Kidney (tissue), 22 donors: ENCODE measurements at places on chromosomes 16 and 17. TPM values are rescaled to one million over a fixed set of nuclear protein-coding genes. Genes with fewer than 3 reads are reported as not detected.

GRCh38 chr17:43987131-43988021, 17.0 kb upstream of the NAGS start:
- DNase-seq, result no peak

DNA sequence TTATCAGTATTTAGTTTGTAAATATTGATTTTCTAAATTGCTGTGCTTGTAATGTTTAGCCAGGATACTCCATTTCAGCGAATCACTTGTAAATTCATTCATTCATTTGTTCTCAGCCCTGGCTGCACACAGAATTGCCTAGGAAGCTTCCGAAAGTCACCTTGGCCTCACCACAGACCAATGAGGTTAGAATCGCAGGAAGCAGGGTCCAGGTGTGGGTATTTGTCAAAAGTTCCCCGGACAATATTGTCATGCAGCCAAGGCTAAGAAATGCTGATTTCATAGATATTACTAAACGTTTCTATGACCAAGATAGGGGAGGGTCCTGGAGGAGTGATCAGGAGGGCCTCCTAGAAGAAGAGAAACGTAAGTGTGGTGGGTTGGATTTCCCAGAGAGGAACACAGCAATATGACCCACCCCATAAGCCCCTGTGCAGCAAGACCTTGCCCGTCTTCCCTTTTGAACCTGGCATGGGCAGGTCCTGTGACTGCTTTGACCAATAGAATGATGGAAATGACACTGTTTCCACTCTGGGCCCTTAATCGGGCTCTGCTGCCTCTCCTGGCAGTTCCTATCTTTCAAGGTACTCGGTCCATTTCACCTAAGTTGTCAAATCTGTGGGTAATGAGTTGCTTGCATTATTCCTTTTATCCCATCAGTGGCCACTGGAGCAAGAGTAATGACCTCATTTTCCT, 238.7 kb downstream of the FOXL1 start:
- DNase-seq, result no peak

DNA sequence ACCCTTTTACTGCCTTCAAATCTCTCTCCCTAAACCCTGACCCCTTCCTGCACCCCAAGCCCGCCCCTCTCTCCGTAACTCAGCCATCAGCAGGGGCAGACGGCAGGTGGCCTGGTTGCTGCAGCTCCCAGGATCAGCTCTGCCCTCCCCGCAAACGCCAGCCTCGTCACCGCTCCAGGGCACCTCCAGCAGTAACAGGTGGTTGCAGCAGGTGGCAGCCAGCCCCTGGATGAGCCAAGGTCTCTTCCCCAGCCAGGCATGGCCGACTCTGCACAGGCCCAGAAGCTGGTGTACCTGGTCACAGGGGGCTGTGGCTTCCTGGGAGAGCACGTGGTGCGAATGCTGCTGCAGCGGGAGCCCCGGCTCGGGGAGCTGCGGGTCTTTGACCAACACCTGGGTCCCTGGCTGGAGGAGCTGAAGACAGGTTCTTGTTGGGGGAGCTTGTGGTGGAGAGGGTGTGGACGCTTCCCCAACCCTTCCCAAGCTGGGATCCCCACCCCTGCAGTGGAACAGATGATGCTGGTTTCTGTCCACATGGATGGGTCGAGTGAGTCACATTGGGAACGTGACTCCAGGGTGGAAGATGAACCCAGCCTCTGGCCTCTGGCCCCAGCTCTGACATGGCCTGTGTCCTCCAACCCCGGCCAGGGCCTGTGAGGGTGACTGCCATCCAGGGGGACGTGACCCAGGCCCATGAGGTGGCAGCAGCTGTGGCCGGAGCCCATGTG, 558 bp downstream of the HSD3B7 start:
- DNase-seq, result peak; percentile 82

- no peak for DNase-seq
Measured at GRCh38 chr17:2042933-2043332, 1.1 kb downstream of the OVCA2 start.

- no peak for DNase-seq
Measured at GRCh38 chr17:67074781-67075180, 30.4 kb downstream of the CACNG1 start.

GRCh38 chr17:70011750-70012149, 63.3 kb upstream of the KCNJ16 start:
- no peak for DNase-seq

- no peak for DNase-seq
Measured at GRCh38 chr16:52463904-52464303, 83.0 kb downstream of the TOX3 start.

GRCh38 chr16:73095142-73095820, 47.4 kb upstream of the ZFHX3 start:
- peak; percentile 29 for DNase-seq

DNA sequence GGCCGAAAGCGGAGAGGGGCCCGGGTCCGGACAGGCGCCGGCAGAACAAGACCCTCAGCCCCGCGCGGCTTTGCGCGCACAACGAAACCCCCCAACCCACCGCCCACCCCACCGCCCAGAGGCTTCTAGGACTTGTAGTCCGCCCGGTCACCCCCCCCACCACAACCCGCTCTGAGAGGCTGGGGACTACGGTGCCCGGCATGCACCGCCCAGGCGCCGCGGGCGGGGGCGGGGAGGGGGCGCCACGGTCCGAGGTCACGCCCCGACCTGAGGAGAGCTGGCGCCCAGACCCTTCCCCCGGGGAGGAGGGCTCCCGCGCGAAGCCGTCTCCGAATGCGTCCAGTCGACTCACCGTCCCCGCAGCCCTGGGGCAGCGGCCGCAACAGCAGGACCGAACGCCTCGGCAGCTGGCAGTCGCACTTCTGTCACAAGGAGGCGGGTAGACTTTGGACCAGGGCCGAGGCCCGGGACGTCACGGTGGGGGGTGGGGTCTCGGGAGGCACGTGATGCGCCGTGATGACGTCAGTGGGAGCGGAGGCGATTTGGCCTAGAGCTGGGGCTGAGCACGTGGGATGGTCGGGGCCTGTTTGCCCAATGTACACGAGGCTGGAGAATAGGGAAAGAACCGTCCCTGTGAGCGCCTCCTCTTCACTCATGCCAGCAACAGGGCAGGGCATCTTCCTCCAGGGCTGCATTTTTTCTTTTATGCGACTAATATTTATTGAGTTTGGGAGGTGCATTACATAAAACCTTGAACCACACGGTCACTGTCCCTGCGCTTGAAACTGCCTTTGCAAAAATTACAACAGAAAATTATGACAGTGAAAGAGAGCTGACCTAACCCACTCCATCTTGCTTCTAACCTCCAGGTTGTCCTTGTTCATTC, at the start of gene CDIP1:
Gene CDIP1 (minus strand): TSS at position 424 of the 886 bp plus-strand sequence. CDS start 24,643 bp downstream, outside the sequence.
- peak; percentile 97 for DNase-seq

DNA sequence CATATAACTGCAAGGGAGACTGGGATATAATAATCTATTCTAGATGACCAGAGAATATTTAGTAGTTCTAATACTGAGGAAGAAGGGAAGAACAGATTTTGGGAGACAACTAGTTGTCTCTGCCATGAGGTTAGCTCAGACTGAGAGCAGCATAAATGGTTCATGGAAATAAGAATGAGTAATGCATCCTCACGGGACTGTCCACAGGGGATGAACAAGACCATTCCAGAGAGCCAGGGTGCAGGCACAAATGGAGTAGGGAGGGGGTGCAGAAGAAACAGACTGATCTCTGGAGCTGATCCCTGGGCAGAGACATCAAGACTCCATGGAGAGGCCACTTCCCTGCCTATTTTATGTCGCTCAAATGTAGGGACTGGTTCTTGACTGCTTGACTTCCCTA, 30.4 kb downstream of the NLRC5 start:
- DNase-seq, result no peak

DNA sequence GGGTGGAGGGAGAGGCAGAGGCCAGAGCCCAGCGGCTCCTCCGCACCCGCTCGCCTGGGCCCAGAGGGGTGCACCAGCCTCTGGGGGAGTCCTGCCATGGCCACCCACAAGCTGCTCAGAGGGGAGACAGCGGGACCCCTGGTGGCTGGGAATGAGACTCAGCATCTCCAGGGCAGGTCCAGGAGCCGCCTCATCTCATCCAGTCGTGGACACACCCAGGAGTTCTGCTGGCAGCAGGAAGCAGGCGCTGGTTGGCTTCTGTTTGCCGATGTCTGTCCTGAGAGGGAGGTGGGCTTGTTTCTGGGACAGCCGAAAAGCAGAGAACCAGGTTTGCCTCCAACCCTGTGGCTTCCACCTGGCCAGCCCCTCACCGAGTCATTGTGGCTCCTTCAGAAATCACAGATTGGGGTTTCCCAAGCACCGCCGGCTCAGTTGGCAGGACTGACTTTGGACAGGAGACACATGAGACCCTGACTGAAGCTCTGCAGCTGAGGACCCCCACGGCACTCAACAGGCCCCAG, 49.6 kb upstream of the ENPP7 start:
- DNase-seq, result peak; percentile 69

- peak; percentile 54 for DNase-seq
Measured at GRCh38 chr17:5837055-5837491, 233.1 kb upstream of the WSCD1 start.

DNA sequence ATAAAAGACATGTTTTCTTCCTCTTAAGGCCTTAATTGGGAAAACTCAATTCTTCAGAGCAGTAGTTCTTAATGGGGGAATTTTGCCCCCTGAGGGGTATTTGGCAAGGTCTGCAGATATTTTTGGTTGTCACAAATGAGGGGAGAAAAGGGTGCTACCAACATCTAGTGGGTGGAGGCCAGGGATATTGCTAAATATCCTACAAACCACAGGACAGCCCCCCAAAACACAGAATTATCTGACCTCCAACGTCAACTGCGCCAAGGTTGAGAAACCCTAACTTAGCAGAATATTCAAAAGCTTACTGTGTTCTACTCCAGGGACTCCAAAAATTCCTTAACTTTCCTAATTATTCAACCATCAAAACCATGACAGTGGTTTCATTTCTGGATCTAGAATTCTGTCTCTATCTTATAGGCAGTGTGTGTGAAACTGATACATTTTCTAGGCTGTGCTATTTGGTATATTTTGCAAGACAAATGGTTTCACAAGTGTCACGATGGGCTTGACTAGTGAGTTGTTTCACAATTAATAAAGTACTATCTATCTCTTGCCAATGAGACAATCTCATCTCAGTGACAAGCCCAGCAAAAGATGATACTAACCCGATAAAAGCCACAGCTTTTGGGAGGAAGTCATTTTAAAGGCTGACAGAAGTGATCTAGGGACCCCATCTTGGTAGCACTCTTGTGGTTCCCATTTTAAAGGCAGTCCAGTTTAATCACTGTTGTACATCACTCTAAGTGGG, 14.7 kb downstream of the TXNDC11 start:
- no peak for DNase-seq

- no peak for DNase-seq
Measured at GRCh38 chr17:49846938-49847712, 744 bp downstream of the TAC4 start.

GRCh38 chr16:54194334-54194743, 92.2 kb downstream of the IRX3 start:
- DNase-seq, result no peak

GRCh38 chr17:64219571-64219970, 43.5 kb downstream of the TEX2 start:
- DNase-seq, result no peak

- no peak for DNase-seq
Measured at GRCh38 chr17:12634789-12635414, 30.8 kb upstream of the MYOCD start.

DNA sequence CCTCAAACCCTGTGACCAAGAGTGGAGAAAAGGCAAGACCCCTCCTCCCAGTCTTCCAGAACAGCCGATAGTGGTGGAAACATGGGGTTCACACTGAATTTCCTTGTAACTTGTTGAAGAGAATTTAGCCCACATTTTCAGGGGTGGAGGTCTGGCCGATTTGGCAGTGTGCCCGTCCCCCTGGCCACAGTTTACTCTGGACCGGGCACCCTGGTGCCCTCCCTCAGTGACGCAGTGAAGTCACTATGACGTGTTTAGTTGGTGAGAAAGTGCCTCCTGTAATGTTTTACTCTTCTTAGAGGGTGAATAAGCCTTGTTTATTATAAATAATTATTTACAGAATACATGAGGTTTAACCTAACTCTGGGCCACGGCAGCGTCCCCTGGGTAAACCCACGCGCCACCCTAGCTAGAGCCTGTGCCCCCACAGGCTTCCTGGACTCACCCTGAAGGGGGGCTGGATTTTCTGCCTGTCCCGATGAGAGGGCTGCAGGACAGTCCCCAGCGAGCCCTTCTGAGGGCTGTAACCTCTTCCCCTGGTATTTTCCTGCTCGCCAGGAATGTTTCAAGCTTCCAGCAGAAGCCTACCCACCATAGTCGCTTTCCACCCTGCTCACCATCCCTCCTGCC, 316.9 kb downstream of the SEC14L1 start:
- DNase-seq, result no peak

Gene KRT20
- total RNA-seq, result not detected

Gene UBB
- 1,214 TPM for total RNA-seq

Gene CPHXL2
- total RNA-seq, result not detected

Gene TIGD7
- 7.5 TPM for total RNA-seq

Gene CALB2
- total RNA-seq, result 1.4 TPM

Gene SMIM5
- 8.0 TPM for total RNA-seq

Gene MFAP4
- total RNA-seq, result 51.1 TPM

Gene KRTAP4-5
- total RNA-seq, result not detected

Gene PRSS27
- 2.1 TPM for total RNA-seq

Gene OR1A1
- not detected for total RNA-seq

Gene KRTAP4-1
- total RNA-seq, result not detected

Gene CLEC10A
- total RNA-seq, result 16.1 TPM

Gene SLC5A11
- total RNA-seq, result 1.2 TPM
